GM23338 (cell line): ENCODE measurements at places on chromosomes 3 and 15.

DNA sequence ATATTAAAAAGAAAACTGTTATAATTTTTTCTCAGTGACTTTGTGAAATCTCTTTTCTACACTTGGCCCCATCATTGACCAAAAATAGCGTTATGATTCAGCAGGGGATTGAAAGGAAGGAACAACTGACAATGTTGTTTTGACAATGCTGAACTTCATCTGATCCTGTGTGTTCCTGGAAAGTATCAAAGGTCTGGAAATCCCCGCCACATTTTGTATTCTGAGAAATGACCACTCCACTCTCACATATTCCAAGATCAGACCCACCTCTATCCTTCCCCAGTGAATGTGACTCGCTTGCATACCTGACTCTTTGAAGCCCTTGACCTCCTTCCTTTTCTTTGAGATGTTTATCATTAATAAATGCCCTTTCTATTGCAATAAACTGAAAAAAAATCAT lies 9.7 kb upstream of the RIOX2 start:
- no peak for DNase-seq

DNA sequence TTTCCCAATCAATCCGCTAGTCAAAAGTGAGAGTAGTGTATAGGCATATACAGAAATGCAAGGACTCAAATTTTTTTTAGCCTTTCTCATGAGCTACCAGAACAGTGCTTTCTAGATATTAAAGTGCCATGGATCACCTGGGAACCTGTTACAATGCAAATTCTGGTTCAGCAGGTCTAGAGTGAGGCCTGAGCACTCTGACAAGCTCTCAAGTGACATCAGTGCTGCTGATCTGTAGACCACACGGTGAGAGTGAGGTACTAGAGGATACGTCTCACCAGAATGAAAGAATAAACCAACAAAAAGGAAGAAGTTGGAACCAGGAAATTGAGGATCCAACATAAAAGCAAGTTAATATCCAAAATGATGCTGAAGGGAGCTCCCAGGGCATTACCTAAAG lies 16.0 kb upstream of the PLA2G4D start:
- no peak for DNase-seq

- no peak for DNase-seq
Measured at GRCh38 chr3:126807795-126808194, 103.8 kb downstream of the CHCHD6 start.

GRCh38 chr3:159766563-159767185 lies 222.0 kb upstream of the IL12A start:
- DNase-seq = peak; percentile 77

- no peak for DNase-seq
Measured at GRCh38 chr3:108183181-108183580, 39.0 kb downstream of the IFT57 start.

DNA sequence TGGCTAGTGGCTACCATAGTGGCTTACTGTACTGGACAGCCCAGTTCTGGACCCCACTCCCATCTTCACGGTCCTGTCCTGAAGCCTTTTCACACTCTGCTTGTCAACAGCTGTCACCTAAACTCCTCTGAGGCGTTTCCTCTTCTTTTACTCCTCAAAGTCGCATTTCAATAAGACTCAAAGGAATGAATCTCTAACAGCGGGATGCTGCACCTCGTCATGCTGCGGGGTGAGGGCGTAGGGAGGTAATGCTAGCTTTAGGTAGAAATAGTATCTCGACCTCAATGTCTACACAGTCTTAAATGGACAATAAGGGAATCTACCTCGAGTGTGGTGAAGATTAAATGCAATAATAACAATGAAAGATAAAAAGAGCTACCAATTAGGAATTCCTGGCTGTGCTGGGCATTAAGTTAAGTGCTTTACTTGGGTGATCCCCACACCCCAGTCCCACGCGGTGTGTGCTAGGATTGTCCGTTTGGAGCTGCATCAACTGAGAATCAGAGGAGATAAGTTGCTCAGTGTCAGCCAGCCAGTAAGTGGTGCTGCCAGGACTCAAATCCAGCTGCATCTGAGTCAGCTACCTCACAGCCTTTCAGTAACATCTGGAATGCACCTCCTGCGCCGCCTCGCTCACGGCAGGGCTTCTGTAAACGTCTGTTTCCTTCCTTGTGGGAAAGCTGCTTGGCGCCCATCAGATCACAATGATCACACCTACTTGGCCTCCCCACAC lies 14.0 kb downstream of the PLA2G4D start:
- peak; percentile 68 for DNase-seq

DNA sequence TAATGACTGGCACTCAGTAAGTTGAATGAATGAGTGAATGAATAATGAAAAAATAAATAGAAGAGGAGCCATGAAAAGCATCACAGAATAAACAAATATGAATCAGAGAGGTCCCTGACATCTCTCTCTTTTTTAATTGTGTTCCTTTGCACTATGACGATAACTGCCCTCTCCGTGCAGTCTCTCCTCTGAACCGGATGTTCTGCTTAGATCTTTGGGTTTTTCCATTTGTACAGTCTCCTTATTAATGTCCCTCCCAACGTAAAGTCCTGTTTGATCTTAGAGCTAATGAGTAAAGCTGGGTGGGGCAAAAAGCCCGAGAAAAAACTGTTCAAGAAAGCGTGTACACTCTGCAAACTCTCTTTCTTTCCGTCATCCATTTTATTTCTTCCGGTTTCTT lies 28.3 kb upstream of the BHLHE40 start:
- DNase-seq = no peak

DNA sequence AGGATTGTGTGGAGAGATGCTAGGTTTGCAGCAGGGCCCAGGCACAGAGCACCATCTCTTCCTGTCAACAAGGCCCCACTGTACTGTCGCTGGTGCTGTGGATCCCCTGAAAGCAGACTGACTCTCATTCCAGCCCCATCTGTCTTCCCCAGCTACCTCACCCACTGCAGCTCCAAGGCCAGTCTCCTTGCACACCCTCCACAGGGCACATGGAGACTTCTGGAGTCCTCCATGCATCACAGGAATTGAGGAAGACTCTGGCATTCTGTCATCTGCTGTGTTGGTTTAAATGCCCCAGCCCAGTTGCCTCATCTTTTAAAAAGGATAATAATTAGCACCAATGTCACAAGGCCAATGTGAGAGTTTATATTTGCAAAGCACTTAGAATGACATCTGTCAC lies 301.2 kb downstream of the RPLP1 start:
- no peak for DNase-seq

DNA sequence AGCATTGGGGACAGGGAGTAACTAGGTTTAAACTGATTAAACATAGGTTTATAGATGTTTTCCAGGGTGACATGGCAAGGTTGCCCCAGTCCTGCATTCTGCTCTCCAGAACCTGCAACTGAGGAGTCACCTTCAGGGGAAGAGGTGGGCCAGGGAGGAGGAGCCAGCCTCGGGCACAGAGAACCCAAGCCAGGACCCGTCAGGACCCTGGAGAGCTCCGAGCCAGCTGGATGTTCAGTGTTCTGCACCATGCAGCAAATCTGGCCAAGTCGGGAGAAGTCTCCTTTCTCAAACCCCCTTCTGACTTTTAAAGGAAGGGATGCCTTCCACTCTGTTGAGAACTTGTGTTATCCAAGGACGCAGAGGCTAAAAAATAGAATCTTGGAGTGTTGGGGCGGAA lies 62.1 kb upstream of the SLC6A11 start:
- peak; percentile 87 for DNase-seq

DNA sequence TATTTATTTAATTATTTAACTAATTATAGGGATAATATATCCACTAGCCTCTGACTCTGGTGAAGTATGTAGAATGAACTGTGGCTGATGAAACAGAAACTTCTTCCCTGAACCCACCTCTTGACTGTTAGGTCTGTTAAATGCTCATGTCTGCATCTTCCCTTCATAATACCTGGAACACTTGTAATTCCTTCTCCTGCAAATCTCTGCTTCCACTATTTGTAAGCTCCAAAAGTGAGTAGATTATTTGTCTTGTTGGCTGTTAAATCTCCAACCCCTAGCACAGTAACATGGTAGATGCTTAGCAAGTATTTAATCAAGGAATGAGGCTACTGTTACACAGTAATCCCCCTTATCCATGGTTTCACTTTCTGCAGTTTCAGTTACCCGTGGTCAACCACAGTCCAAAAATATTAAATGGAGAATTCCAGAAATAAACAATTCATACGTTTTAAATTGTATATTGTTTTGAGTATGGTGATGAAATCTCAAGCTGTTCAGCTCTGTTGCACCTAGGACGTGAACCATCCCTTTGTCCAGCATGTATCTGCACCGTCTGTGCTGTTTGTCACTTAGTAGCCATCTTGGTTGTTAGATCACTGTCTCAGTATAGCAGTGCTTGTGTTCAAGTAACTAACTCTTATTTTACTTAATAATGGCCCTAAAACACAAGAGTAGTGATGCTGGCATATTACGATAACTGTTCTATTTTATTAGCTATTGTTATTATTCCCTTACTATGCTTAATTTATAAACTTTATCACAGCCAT lies 5.7 kb downstream of the TTBK2 start:
- DNase-seq = no peak

GRCh38 chr3:185290266-185290665 lies 36.4 kb upstream of the EHHADH start:
- no peak for DNase-seq

- DNase-seq = no peak
Measured at GRCh38 chr3:114585687-114586086, 291.9 kb downstream of the TIGIT start.

DNA sequence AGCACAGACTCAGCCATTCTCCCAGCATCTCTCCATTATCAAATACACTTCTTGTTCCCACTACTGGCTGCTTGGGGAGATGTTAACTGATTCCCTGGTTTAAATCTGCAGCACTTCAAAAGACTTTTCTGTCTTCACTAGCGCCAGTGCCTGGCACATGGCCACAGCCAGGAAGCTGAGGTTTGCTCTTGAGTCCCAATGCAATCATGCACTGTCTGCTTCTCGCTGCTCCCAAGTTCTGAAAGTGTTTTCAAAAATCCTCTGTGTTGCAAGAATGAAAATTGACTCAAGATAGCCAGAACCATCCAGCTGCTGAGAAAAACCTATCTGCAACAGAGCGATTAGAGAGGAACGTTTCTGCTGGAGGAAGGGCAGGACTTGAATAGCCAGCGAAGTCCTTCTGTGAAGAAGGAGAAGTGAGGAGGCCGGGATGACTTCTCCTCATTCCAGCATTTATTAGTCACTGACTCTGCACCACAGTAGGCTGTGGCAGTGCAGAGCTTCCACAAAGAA lies 358.4 kb upstream of the NR2F2 start:
- DNase-seq = no peak

GRCh38 chr3:72548981-72549380 lies 299.3 kb downstream of the SHQ1 start:
- no peak for DNase-seq

- DNase-seq = peak; percentile 5
Measured at GRCh38 chr3:172622156-172622555, 88.7 kb downstream of the NCEH1 start.

- peak; percentile 77 for DNase-seq
Measured at GRCh38 chr3:147616998-147617619, 207.9 kb downstream of the ZIC1 start.

DNA sequence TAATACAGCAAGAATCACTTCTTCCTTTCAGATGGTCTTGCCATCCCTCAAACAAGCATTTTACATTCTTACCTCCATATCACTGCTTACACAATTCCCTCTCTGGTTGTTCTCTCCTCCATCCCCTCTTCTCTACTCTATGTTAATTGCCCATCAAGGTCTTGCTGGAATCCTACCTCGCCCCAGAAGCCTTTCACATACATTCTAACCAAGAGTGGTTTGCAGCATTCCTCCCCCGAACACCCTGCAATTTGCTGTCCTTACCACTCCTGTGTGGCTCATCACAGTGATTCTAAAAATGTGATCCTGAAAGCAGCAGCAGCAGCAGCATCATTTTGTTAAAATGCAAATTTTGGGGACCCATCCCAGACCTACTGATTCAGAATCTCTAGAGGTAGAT lies 30.6 kb downstream of the TNIK start:
- peak; percentile 76 for DNase-seq

DNA sequence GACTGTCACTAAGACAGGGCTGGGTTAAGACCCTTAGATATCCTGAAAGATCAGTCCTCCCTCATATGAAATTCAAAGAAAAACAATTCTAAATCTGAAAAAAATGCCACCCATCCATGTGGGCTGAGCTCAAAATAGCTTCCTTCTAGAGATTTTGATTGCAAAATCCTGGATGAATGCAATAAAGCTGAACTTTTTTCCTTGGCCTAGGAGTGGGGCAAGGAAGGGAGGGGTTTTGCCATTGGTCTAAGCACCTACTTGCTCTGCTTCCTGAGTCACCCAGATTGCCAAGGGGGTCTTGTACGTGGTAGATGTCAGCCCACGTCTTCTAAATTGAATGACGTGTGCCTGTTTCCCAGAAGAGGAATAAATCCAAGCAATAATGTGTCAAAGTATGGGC lies 15.3 kb upstream of the SMAD3 start:
- no peak for DNase-seq

DNA sequence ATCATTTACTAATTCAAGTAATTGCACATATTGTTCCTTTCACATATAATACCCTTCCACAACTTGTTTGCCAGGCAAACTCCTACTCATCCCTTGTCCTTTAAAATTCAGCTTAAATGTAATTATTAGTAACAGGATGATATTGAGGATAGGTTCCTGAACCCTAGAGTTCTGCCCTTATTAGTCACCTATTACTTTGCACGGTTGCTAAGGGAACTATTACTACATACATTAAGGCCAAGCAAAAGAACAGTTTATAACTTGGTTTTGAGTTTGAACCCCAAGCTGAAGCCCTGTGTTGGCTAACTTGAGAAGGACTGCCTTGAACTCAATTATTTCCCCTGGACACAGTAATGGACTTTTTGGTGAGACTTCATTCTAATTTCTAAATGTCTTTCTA lies 529.7 kb downstream of the IGSF11 start:
- no peak for DNase-seq

DNA sequence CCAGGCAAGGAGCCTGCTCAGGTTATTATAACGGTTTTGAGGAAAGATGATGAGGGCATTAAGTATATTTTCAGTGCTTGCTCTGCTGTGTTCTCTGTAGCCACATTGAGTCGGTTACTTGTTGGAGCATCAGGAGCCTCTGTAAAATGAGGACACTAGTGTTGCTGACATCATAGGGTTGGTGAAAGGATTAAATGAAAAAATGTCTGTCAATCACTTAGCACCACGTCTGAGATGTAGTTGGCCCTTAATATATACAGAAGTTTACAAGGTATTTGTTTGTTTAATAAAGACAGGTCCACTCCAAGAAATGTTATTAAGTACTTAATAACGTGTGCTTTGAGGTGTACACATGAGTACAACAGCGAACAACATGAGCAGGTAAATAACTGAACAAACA lies 735 bp upstream of the SLC25A26 start:
- no peak for DNase-seq

GRCh38 chr15:85828874-85829273 lies 34.1 kb upstream of the KLHL25 start:
- DNase-seq = no peak

DNA sequence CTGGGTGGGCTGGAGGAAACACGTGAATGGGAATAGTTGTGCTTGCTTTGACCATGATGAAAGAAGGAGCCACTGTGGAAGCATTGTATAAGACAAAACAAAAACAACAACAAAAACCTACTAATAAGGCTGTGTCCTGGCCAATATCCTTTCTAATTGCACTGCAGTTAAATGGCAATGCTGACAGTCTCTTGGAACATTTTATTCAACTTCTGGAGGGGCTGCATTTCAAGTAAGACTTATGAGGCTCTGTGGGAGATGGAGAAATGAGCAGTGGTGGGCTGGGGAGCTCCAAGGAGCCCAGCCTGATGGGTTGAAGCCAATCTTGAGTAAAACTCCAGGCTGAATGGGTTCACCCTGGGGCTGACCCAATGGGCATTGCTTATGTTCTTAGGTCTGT lies 99.8 kb upstream of the ROPN1 start:
- no peak for DNase-seq
